ENCODE measurements at places on chromosomes 7 and 10.

GRCh38 chr7:146956853-146957252 lies 840.3 kb downstream of the CNTNAP2 start:
- no peak for DNase-seq

- no peak for DNase-seq
Measured at GRCh38 chr7:79872176-79872575, 262.5 kb upstream of the GNAI1 start.

GRCh38 chr10:116115036-116115641 lies 157.9 kb downstream of the GFRA1 start:
- DNase-seq = no peak

DNA sequence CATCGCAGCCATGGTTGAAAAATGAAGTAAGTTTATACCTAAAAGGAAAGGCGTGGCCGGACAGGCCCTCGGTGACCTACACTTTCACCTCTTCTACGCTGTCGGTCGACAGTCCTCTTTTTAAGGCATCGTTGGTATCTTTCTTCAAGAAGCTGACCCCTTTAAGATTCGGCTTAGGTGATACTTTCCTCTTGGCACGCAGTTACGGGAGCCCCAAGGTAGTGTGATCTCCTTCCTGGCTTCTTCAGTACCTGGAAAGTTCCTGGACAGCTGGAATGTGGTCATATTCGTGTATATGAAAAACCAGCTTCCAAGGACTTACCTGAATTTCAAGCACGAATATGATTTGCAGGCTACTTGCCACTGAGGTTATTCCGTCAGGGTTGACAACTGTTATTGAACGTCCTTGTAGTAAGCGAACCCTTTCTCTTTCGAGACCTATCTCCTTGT lies 885 bp upstream of the SYPL1 start:
- no peak for DNase-seq

DNA sequence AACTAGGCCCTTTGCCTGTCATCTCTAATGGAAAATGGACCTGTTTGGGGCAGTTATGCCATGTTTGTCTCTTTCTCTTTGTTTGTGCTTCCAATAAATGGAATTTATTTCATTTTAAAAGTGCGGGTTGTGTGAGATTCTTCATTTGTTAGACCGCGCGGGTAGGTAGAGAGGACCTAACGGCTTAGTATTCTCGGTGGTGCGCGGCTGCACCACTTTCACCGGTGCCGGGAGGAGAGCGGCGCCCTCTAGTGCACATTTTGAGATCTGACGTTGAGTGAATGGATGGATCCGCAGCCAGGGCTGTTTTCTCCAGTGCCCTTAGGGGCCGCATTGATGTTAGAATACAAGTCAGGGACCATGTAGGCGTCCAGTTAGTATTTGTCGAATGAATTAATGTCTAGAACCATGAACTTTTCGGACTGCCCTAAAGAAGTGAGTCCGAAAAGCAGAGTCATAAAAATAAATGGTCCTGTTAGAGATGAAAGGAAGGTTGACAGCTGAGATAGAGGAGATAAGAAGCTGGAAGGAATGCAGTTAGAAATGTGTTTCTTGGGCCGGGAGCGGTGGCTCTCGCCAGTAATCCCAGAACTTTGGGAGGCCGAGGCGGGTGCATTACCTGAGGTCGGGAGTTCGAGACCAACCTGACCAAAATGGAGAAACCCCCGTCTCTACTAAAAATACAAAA lies 29.3 kb upstream of the GIMAP8 start:
- peak; percentile 77 for DNase-seq

DNA sequence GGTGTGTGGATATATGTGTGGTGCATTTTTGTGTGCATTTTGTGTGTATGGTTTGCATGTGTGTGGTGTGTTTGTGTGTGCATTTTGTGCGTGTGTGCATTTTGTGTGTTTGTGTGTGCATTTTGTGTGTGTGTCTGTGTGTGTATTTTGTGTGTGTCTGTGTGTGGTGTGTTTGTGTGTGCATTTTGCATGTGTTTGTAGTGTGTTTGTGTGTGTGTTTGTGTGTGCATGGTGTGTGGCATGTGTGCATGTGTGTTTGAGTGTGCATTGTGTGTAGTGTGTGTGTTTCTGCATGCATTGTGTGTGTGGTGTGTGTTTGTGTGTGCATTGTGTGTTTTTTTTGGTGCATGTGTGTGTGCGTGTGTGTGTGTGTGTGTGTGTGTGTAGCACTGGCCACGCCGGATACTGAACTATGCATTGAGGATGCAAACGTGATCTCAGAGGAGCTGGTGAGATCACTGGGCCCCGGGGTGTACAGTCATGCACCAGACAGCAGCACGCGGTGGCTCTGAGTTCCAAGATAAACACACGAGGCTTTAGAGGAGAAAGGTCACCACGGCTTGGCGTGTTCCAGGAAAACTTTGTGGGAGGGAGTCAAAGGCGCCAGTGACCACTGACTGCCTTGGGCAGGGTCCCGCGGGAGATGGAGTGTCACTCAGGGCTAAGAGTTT lies 106.6 kb upstream of the SHH start:
- DNase-seq = no peak

DNA sequence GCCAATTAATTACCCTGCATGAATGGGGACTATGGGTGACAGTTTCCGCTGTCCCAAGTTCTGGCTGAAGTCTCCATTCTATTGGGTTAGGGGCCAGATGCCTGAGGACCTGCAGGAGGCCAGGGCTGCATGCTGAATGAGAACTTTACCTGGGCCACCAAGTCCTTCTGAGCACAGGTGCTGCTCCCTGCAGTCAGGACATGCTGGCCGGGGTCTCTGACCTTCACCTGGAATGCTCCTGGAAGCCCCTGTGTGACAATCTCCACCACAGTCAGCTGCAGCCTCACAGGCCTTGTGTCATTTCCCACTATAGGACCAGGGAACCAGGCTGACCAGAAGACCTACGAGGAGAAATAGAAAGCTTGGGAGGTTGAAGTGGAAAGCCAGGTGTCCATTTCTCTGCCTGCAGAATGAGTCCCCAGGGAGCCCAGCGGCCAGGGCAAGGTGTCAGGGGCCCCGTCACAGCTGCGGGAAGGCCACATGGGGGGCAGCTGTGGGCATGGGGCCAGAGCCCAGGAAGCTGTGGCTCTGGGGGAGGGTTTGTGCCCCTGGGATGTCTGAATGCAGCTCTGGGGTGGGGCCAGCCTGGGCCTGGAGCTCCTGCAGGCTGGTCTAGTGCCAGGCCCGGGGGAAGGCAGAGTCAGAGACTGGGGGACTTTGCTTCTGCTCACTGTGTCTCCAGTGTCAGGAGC lies 5.6 kb upstream of the GIMAP8 start:
- no peak for DNase-seq

GRCh38 chr10:119526149-119526548 lies 16.4 kb downstream of the RGS10 start:
- DNase-seq = no peak

GRCh38 chr10:131943021-131943814 lies 38.5 kb downstream of the BNIP3 start:
- no peak for DNase-seq

- no peak for DNase-seq
Measured at GRCh38 chr7:42091461-42092291, 145.3 kb downstream of the GLI3 start.

GRCh38 chr7:55073976-55074528 lies 55.2 kb downstream of the EGFR start:
- DNase-seq = no peak

All from activated T-helper 1 cell treated with anti-CD3 and anti-CD28 coated beads, Interleukin-2, amount 50 U/mL, for 16 hours (primary cell).